ENCODE measurements at places on chromosomes 3 and 15. TPM values are rescaled to one million over a fixed set of nuclear protein-coding genes. Genes with fewer than 3 reads are reported as not detected.

The SPTBN5 gene
- 2.8 TPM for polyA plus RNA-seq

The CYP1A2 gene
- 0.18 TPM for polyA plus RNA-seq

The IL20RB gene
- 0.85 TPM for polyA plus RNA-seq

The CCR8 gene
- not detected for polyA plus RNA-seq

The PLCH1 gene
- polyA plus RNA-seq = 13.6 TPM

The SCAMP5 gene
- 47.9 TPM for polyA plus RNA-seq

The RGMA gene
- polyA plus RNA-seq = 7.9 TPM

The UBA7 gene
- polyA plus RNA-seq = 40.7 TPM

The SCAANT1 gene
- 1.0 TPM for polyA plus RNA-seq

The FOXB1 gene
- polyA plus RNA-seq = not detected

The SUSD5 gene
- polyA plus RNA-seq = 4.5 TPM

The PLAAT1 gene
- polyA plus RNA-seq = 3.6 TPM

The TMIE gene
- polyA plus RNA-seq = 0.47 TPM

The POTEB3 gene
- not detected for polyA plus RNA-seq

The CTSH gene
- 125 TPM for polyA plus RNA-seq

The FBXW12 gene
- polyA plus RNA-seq = 0.73 TPM

The SNTN gene
- not detected for polyA plus RNA-seq

The PAK6 gene
- polyA plus RNA-seq = 6.5 TPM

The SLC28A1 gene
- polyA plus RNA-seq = 7.5 TPM

The CCRL2 gene
- 1.2 TPM for polyA plus RNA-seq

The TLR9 gene
- polyA plus RNA-seq = 0.18 TPM

The GOLGA8J gene
- polyA plus RNA-seq = 2.9 TPM

The CIDEC gene
- not detected for polyA plus RNA-seq

The SYNM gene
- polyA plus RNA-seq = 1.9 TPM

The DUOXA1 gene
- 0.23 TPM for polyA plus RNA-seq

The ZNF502 gene
- 16.8 TPM for polyA plus RNA-seq

The COL6A5 gene
- polyA plus RNA-seq = 0.07 TPM

The HGD gene
- polyA plus RNA-seq = 97.3 TPM

The TEX9 gene
- polyA plus RNA-seq = 36.9 TPM

The CTXN2 gene
- polyA plus RNA-seq = 0.12 TPM

The CGNL1 gene
- 63.7 TPM for polyA plus RNA-seq

The CLDN11 gene
- 192 TPM for polyA plus RNA-seq

The GATA2 gene
- polyA plus RNA-seq = 32.1 TPM

The SLC12A1 gene
- polyA plus RNA-seq = 433 TPM

The TFRC gene
- 55.1 TPM for polyA plus RNA-seq

The STRIT1 gene
- polyA plus RNA-seq = 1.5 TPM

The PDZRN3 gene
- 48.5 TPM for polyA plus RNA-seq

The MEGF11 gene
- polyA plus RNA-seq = 3.9 TPM
